Fibroblast of pulmonary artery (primary cell): ENCODE measurements at places on chromosomes 16 and 17.

GRCh38 chr17:77476931-77477805, 336.4 kb downstream of the SEC14L1 start:
- peak; percentile 94 for DNase-seq

DNA sequence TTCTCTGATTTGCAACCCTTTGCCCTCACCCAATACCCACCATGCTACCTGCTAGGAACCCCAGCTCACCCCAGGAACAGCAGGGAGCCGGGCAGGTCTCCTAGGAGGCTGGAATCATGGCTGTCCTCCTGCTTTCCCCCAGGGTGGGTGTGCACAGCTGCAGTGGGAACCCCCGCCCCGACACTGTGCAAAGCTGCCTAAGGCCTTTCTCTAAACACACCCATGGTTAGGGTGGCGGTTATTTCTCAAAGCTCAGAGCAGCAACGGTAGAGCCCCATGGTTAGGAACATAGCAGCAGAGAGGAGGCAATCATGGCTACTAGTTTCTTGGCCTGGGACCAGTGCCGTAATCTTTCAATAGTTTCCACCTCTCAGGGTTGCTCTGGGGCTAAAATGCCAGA, 52.2 kb downstream of the ABCC12 start:
- DNase-seq: no peak

DNA sequence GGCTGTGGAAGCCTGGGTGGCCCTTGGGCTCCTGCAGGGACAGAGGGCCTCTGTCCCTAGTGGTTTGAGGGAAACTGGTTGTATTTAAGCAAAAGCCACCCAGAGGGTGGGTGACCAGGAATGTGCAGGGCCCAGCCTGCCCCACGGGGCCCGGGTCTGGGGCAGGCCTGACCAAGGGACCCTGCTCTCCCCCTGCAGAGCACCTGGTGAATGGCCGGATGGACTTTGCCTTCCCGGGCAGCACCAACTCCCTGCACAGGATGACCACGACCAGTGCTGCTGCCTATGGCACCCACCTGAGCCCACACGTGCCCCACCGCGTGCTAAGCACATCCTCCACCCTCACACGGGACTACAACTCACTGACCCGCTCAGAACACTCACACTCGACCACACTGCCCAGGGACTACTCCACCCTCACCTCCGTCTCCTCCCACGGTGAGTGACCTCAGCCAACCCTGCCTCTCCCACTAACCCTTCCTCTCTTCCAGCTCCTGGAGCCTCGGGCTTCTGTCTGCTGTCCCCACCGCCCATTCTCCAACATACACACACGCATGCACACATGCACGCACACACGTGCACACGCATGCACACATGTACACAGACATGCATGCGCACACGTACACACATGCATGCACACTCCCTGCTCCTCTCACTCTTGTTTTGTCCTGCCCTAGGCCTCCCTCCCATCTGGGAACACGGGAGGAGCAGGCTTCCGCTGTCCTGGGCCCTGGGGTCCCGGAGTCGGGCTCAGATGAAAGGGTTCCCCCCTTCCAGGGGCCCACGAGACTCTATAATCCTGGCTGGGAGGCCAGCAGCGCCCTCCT, 10.4 kb downstream of the GALK1 start:
- no peak for DNase-seq

- DNase-seq: no peak
Observed at GRCh38 chr16:77807021-77807420, 18.7 kb downstream of the VAT1L start.

DNA sequence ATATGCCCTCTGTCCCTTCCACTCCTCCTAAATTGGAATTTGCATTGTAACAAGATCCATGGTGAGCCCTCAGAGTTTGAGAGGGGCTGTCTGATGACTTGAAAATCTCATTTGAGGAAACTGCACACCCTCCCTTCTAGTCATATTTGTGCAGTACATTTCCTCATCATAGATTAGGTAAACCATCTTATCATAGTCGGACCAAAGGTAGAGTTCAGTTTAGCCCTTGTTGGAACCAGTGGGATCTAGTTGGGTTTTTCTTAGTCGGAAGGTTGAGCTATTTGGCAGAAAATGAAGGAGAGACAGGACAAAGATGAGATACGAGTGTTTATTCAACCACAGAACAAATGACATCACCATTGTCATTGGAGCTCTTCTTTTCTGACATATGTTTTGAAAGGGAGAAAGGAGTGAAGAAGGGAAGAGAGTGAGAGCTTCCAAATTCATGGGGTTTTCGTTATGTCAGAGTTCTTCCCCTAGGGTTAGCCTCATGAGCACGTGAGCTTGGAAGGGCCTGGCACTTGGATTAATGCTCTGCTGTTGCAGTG, 15.8 kb upstream of the KRT20 start:
- no peak for DNase-seq

DNA sequence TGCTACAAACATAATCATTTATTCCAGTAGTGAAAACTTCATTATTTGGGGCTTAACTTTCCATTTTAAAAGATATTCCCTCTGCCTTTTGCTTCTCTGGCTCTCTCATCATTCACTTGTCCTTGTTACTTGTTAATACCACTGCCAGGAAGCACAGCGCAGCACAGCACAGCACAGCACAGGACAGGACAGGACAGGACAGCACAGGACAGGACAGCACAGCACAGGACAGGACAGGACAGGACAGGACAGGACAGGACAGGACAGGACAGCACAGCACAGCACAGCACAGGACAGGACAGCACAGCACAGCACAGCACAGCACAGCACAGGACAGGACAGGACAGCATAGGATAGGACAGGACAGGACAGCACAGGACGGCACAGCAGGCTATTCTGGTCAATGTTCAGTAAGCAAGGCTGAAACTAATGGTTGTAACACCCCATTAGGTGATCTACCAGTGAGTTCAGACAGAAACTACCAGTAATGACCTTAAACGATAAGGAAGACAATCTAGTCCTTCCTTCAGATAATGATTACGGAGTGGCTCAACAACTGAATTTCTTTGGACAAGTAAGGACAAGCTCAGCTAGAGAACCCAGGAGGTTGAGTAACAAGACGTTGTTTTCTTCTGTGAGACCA, 31.9 kb downstream of the COG1 start:
- DNase-seq: no peak

DNA sequence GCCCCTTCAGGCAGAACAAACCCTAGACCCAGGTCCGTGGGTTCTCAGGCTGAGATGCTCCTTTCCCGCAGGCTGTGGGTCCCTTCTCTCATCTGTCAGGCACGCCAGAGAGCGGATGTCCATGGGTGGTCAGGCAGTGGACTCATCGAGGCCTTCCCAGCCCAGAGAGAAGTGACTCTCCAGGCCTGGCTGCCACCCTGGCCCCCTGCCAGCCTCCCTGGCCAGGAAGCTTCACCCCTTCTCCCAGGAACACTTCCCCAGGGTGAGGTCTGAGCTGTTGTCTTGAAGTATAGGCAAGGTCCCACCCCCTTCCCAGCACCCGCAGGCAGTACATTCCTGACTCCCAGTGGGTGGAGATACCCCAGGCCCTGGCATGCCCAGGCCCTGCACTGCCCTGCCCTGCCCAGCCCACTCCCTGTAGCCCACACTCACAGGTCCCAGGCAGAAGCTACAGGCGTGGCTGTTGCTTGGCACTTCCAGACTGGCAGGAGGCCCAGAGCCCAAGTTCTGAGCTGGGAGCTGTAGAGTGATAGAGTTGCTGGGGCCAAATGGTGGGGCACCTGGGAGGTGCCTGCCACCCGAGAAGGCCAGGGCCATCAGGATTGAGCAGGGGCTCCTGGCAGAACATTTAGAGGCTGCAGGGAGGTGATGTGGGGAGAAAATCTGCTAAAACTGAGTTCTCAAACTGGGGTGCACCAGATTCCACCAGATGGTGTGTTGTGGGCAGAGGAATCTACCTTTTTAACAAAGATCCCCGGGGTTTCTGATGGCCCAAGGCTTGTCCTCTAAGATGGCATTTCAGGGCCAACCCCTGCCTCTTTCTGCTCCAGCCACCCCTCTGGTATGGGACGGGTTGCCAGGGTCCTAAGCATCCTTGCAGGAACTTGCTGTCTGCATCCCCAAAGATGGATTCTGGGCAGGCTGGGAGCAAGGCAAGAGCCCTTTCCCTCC, 6.7 kb downstream of the ITGA3 start:
- DNase-seq: peak; percentile 79

DNA sequence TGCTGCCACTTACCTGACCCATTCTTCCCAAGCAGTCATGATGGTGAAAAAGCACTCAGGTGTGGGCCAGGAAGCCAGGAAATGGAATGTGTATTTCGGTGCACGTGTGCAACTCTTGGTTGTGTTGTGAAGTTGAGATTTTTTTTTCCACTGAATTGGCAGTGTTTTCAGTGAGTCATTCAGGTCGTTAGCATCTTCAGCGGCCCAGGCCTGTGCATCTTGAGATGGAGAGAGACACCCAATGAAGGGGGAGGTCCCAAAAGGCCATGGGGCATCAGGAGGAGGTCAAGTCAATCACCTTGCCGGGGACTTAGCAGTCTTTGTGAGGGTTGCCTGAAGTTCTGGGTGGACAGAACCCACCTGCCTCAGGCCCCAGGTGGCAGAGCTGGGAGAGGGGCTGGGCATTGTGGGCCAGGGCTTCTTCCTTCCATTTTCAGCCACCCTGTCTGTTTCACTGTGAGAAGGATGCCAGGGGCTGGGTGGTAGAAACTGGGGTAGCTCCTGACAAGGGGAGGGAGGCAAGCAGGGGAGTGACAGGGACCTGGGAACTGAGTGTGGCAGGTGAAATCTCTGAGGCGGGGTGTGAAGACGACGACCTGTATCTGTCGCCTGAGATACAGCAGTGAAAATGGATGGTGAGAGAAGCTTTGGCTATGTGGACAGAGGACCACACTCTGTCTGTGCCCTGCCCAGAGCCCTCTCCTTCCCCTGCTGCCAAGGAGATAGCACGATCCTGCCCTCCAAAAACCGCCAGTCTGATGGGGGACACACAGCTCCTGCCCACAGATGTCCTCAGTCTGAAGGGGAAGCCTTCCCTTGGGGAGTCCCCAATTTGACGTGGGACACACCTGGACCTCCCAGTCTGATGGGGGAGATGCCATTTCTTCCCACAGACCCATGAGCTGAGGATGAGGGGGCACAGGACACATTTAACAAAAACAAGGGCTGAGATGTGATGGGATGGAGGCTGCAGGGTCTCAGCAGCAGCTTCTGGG, 11.9 kb downstream of the TBKBP1 start:
- no peak for DNase-seq
